ENCODE measurements at places on chromosomes 7 and 10. TPM values are rescaled to one million over a fixed set of nuclear protein-coding genes. Genes with fewer than 3 reads are reported as not detected.

The FASTK gene
- total RNA-seq = 39.0 TPM

The SOSTDC1 gene
- total RNA-seq = not detected

The CNPY1 gene
- total RNA-seq = not detected

The CFAP70 gene
- 0.26 TPM for total RNA-seq

The SH2D4B gene
- under 0.01 TPM for total RNA-seq

The IKZF1 gene
- 0.17 TPM for total RNA-seq

The LIPJ gene
- not detected for total RNA-seq

All from dermis lymphatic vessel endothelial cell (primary cell).